ENCODE measurements at places on chromosomes 13 and 19.

DNA sequence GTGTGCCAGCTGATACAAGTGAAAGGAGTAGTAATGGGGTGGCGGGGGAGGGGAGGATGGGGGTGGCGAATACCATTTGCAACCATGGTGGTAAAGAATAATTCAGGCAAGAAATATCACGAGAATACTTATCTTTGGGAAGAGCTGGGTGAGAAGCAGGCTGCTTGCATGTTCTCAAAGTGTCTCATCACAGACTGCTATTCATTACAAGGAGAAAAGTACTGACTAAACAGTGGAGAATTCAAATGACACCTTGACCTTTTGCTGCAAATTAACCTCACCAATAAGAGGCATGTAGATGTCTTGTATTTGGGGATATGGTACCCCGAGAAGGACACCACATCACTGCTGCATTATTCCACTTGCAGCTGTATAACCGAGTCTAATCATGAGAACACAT lies 585.7 kb upstream of the GPC6 start:
- DNase-seq = no peak

GRCh38 chr19:44687888-44688287 lies 11.1 kb upstream of the CEACAM16 start:
- no peak for DNase-seq

- no peak for DNase-seq
These were observed 1.4 kb upstream of the NTF4 start for GRCh38 chr19:49065905-49066512.

DNA sequence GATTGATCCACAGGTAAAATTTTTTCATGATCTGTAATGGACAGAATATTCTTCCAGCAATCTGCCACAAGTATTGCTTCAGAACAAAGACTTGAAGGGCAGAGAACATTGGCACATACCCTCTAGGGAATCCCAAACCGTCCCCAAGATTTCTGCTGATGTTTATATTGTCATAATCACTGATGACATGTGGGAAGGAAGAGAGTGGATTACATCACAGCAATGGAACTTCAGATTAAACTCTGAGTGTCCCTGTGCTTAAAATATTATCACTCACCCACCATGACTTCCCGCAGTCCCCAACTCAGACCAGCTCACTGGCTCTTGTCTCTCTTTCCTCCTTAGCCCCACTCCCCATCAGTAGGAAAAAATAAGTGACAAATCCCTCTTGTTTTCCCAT lies 8.5 kb upstream of the TPT1 start:
- no peak for DNase-seq

DNA sequence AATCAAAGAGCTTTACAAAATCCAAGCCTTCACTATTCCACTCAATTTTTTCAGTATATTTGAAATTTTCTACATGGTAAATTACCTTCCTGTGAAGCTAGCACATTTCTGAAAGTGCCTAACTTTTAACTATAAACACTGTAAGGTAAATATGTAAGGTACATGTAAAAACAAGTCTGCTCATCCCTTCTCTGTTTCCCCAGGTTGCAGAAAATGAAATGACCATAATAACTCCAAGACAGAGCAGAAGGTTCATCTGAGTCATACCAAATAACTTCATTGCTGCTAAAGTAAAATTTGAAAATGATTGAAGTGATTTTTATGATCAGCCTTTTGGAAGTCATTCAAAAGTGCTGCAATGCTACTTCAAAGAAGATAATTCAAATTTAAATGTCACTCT lies 28.6 kb downstream of the FGF14 start:
- DNase-seq = no peak

GRCh38 chr19:44847144-44848035 lies 1.3 kb downstream of the NECTIN2 start:
- no peak for DNase-seq

All from activated gamma-delta T cell (primary cell).